CD4-positive, alpha-beta memory T cell (primary cell): ENCODE measurements at places on chromosomes 6 and 20.

GRCh38 chr20:10492065-10492464 is 57.0 kb downstream of the SLX4IP start:
- no peak for DNase-seq

DNA sequence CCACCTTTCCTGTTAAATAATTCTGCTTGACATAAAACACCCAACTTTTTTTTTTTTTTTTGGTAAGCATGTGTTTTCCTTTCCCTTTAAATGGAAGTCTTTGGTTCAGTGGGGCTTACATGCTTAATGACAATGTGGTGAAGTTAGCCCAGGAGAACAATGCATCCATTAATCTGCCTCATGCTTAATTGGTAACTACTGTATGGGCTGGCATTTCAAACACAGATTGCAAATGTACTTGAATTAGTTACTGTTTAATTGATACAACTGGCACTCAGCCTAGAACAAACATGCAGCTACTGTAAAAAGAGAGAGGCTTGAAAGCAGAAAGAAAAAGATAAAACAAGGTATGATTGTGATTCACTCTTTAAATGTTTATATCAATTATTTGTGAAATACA is 483.6 kb upstream of the NOX3 start:
- DNase-seq = no peak

DNA sequence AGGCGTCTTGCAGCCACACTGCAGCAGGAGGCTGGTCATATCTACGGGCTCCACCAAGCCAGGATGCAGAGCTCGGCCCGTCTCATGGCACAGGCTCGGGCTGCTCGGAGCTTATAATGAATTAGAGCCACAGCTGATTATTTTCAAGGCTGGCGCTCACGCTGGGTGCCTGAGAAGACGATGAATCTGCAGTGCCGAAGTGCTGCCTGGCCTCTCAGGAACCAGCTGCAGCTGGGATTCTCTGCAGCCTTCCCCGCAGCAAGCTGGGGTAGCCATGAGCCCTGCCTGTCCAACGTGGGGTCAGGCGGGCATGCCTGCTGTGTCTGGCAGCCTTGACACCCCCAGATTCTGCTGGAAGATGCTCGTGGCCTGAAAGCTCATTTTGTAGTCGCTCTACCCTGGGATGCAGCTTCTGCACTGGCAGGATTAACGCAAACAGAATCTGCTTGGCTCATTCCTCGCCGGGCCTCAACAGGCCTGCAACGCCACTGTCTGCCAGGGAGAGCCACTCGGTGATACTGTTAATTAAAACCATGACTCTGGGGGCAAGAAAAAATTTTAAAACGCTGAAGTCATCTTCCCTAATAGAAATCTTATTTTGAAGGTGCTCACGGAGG is 104.3 kb downstream of the CDH26 start:
- no peak for DNase-seq

DNA sequence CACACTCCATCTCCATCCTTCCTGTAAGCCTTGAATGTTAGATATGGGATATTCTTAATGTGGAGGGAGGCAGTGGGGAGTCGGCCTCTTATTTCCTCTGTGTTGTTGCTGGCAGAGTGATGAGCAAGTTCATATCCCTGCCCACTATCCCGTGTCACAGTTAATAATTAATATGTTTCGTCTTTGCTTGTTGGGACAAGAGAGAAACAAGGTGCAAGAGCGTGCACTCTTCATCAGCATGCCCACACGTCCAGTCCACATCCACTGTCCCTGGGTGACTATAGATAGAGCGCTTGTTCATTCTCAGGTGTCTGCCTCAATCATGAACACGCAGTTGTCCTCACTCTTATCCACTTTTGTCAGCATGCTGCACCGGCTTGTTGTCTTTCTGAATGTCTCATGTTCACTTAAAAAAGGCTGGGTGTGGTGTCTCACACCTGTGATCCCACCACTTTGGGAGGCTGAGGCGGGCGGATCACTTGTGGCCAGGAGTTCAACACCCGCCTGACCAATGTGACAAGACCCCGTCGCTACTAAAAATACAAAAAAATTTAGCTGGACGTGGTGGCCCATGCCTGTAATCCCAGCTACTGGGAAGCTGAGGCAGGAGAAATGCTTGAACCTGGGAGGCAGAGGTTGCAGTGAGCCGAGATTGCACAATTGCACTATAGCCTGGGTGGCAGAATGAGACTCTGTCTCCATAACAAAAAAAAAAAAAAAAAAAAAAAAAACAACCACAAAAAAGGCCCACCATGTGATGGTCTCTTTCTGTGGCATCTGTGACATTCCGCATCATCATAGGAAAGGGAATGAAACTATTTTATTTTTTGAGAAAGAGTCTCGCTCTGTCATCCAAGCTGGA is 34.2 kb downstream of the PPP1R3G start:
- DNase-seq = no peak

DNA sequence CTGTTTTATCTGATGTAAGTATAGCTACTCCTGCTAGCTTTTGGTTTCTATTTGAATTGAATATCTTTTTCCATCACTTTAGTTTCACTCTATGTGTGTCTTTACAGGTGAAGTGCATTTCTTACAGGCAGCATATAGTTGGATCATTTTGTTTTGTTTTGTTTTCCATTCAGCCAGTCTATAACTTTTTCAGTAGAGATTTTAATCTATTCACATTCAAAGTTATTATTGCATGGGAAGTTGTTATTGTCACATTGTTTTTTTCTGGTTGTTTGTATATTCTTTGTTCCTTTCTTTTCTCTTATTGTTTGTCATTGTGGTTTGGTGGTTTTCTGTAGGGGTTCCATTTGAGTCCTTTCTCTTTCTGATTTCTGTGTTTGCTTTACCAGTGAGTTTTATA is 151.2 kb downstream of the PDE10A start:
- DNase-seq = no peak

GRCh38 chr6:139649732-139650131 is 275.3 kb upstream of the CITED2 start:
- DNase-seq = no peak

GRCh38 chr6:106757267-106757666 is 127.9 kb downstream of the QRSL1 start:
- DNase-seq = no peak
